ENCODE measurements at places on chromosomes 2 and 18. TPM values are rescaled to one million over a fixed set of nuclear protein-coding genes. Genes with fewer than 3 reads are reported as not detected.

- DNase-seq: no peak
Measured at GRCh38 chr2:44789971-44790721, 151.4 kb upstream of the SIX3 start.

The CLEC4F gene
- not detected for total RNA-seq

DNA sequence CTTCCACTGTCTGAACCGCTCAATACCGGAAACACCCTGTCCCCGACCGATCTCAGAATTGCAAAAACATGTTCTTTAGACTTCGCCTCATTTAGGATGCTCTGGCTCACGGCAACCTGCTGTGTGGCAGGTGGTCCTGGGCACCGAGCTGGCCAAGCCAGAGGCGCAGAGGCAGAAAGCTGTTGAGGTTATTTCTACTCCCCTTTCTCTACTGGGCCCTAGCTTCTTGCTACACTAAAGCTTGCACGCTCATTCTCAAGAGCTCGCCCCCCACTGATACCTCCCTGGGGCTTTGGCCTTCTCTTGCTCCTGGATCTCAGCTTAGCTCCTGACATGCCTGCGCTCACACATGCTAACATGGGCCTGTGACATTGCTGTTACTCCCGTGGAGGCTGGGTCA, 417.4 kb downstream of the LPIN1 start:
- DNase-seq: no peak

DNA sequence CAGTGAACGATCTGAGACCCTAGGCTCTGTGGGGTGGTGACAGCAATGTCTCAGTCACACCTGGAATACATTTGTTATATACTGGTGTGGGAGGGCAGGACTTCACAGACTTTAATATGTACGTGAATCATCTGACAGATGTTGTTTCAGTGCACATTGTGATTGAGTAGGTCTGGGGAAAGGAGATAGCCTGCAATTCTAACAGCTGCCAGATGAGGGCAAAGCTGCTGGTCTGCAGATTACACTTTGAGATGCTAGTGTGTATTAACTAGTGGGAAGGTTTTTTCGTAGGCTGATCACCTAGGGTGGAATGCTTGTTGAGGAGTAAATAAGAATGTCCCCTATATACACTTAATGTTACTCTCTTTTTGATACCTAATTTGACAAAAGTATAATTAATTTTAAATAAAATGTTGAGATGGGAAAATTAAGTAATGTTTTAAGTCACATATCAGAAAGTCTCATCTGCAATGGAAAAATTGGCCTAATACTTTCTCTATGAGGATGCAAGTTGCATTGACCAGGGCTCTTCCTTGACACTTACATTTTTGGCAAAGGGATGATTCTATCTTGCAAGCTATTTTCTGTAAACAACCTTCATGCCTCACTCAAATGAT, 496.9 kb upstream of the HNMT start:
- no peak for DNase-seq

The FNDC4 gene
- 41.3 TPM for total RNA-seq

The CYP27A1 gene
- 2.8 TPM for total RNA-seq

The ELMOD3 gene
- total RNA-seq: 16.8 TPM

The TPO gene
- not detected for total RNA-seq
